Calu3 (cell line): ENCODE measurements at places on chromosomes 3 and 15. TPM values are rescaled to one million over a fixed set of nuclear protein-coding genes. Genes with fewer than 3 reads are reported as not detected.

DNA sequence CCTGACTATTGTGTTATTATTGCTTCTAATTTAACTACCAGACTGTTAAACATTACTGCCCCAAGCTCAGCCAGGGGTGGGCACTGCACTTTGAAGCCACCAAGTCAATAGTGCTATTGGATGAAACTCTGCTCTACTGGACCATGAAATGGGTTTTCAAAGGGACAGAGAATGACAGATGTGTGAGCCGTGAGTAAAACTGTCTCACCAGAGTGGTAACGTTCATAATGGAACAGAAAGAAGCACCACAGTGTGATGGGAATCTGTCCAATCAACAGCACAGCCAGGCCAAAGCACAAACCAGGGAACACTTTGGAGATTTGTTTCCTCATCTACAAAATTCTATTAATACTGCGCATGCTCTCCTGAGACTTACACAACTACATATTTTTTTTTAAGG, 171.8 kb upstream of the LPP start:
- no peaks in the 10 kb centered on the region for H3K27me3 ChIP-seq
- DNase-seq, result no peak
- H3K4me1 ChIP-seq, result peaks cover 30% of the 10 kb centered on the region
- H3K4me3 ChIP-seq, result no peak overlapping the region
- no peak overlapping the region for H3K27ac ChIP-seq
- H3K36me3 ChIP-seq, result no peaks in the 10 kb centered on the region

GRCh38 chr3:172102123-172102882, 62.9 kb downstream of the FNDC3B start:
- H3K4me3 ChIP-seq, result peak overlapping the region; percentile 10
- peak overlapping the region; percentile 52 for H3K27ac ChIP-seq
- no peaks in the 10 kb centered on the region for H3K27me3 ChIP-seq
- peaks cover 94% of the 10 kb centered on the region for H3K4me1 ChIP-seq
- H3K36me3 ChIP-seq, result peaks cover 71% of the 10 kb centered on the region
- DNase-seq, result peak; percentile 35

DNA sequence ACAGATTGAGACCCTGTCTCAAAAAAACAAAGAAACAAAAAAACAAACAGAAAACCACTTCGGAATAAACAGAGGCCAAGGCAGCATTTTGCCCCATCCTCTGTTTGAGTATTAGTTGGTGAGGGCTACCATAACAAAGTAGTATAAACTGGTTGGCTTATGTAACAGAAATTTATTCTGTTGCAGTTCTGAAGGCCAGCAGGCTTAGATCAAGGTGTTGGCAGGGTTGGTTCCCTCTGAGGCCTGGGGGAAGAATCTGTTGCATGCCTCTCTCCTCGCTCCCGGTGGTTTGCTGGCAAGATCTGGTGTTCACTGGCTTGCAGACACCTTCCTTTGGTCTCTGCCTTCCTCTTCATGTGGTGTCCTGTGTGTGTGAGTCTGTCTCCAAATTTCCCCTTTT, 261.6 kb downstream of the PDZRN3 start:
- H3K27ac ChIP-seq, result no peak overlapping the region
- H3K4me1 ChIP-seq, result no peaks in the 10 kb centered on the region
- no peaks in the 10 kb centered on the region for H3K36me3 ChIP-seq
- no peak for DNase-seq
- no peaks in the 10 kb centered on the region for H3K27me3 ChIP-seq
- no peak overlapping the region for H3K4me3 ChIP-seq

The THRB gene
- 13.5 and 15.5 TPM in 2 replicates for total RNA-seq

The FHIT gene
- 6.2 and 8.0 TPM in 2 replicates for total RNA-seq

The ENTPD3 gene
- 3.0 and 4.0 TPM in 2 replicates for total RNA-seq

The C2CD4B gene
- 18.8 and 29.9 TPM in 2 replicates for total RNA-seq
